BE2C (cell line): ENCODE measurements at places on chromosomes 11 and 22.

- no peak for DNase-seq
Measured at GRCh38 chr22:45772743-45773142, 101.1 kb downstream of the ATXN10 start.

DNA sequence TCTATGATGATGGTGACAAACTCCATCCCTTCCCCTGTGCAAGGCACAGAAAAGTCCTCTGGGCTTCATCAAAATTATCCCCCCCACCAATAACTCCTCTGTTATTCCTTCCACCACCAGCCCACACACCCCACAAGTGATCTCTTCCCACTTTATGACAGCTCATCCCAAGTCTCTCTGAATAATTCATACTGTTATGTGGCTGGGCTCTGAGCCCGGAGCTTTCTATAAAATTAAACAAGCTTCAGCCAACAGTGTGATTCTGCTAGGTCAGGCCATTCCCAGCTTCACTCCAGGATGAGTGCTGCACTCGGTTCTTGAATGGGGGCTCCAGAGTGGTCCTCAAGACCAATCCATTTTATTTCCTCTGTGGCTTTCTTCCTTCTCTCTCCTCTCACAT, 83.0 kb downstream of the INSC start:
- no peak for DNase-seq

DNA sequence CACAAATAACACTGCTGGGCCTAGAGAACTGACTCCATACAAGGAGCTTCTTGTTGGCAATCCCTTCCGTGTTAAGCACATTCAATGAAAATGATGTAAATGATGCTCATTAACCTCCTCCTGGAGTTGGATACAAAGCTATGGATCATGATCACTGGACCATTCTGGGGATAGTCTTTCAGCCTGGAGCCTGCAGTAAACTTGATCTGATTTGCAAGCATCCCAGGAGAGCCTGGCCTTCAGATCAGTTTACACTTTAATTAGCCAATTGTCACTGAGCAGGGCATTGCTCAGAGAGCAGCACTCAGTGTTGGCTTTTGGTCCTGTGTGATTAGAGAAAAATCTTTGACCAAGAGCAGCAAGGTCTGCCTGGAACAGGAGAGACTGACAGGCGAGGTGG, 45.6 kb downstream of the ARFGAP3 start:
- DNase-seq, result no peak

DNA sequence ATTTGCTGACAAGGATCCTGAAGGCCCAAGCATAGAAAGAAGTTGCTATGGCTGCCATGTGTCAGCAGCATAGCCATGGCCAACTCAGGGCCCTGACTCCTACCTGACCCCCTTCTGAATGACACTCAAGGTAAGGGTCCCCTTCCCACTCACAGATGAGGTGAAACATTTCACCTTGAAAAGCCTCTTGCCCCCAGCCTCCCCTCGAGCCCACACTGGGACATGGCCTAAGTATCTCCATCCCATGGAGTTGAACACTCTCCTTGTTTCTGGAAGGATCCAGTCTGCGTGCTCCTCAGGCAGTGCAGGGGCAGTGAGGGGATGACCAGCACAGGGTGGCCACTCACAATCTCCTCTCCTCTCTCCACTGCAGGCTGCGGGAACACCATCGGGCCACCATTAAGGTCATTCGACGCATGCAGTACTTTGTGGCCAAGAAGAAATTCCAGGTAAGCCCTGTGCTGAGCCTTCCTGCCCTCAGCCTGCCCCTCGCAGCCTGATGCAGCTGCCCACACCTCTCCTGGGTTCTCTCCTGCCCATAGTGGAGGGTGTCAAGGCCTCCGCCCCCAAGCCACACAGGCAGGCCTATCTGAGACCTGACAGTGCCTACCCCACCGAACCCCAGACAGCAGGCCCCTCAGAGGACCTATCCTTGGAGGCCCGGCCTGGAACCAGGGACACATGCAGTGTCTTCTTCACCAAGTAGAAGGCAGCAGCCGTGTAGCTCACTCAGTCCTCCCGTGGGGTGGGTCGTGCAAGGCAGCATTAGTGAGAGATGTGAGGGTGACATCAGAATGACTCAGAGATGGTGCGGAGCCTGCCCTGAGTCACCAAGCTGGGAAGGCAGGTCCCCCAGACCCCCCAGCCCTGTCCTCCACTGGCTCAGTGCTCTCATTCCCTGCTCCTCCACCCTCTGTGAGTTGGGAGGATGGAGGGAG, 68.9 kb upstream of the KCNQ1OT1 start:
- DNase-seq, result no peak

GRCh38 chr11:11407763-11408084, 54.7 kb upstream of the CSNK2A3 start:
- DNase-seq, result peak; percentile 45

DNA sequence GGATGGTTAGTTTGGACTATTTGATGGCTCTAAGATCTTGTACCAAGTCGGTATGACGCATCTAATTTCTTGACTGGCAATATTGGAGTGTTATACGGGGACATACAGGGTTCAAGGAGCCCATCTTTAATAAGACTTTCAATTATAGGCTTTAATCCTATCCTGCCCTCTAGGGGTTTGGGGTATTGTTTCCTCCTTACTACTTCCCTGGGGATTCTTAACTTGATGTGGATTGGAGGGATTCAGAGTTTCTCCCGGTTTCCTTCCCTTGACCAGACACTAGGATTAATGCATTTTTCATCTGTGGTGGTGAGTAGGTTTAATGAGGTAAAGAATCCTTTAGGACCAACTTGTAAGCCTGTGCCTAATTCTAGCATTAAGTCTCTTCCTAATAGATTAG, 18.8 kb downstream of the CYP2D6 start:
- no peak for DNase-seq

DNA sequence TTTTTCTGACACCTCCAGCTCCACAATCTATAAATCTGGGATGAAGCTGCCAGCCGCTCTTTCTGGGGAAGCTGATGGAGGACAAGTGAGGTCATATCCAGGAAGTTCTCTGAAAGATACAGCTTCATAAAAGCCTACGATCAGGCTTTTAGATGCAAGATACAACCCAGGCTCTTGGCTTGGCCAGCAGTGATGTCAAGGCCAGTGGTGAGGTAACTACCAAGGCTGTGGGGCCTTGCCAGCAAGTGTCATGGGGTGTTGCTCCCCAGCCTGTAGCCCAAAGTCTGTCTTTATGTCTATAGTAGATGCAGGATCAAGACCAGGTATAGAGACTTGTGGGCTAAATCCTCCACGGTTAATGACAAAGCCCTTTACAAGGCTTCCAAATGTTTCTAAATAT, 70.1 kb upstream of the TIMP3 start:
- no peak for DNase-seq

GRCh38 chr11:69304686-69305085, 10.7 kb downstream of the MYEOV start:
- DNase-seq, result no peak

DNA sequence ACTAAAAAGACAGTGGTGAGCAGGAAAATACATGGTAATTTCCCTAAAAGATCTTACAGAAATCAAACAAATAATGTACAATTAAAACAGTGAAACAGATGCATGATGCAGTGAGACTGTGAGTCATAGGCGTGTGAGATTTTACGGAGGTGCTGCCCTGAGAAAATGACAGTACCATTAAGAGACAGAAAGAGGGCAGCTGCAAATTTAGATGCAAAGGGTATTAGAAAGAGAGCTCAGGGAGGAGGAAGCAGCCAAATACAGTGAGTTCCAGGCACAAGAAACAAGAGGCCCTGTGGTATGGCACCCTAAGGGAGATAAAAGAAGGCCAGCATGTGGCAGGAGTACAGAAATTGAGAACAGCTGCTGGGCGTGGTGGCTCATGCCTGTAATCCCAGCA, 88.5 kb upstream of the FIBIN start:
- no peak for DNase-seq

DNA sequence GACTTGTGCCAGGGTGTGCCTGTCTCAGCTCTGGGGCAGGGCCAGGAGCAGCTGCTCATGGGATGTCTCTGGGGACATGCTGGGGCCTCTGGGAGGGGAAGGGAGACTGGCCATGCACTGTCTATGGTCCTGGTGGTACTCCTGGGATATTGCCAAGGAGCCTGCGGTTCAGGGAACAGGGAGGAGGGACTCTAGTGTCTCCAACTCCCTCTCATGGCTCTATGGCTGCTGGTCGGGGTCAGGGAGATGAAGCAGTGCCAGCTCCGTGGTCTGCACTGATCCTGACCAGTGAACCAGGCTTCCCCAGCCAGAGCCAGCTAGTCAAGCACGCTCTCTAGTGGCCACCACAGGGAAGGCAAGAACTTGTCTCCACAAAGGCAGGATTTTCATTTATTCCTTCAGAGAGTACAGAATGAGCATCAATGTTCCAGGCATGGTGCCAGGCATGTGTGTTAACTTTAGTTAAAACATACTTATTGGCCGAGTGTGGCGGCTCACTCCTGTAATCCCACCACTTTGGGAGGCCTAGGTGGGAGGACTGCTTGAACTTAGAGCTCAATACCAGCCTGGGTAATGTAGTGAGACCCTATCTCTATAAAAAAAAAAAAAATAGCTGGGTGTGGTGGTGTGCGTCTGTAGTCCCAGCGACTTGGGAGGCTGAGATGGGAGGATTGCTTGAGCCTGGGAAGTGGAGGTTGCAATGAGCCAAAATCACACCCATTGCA, 2.5 kb upstream of the BEST1 start:
- DNase-seq, result peak; percentile 86

DNA sequence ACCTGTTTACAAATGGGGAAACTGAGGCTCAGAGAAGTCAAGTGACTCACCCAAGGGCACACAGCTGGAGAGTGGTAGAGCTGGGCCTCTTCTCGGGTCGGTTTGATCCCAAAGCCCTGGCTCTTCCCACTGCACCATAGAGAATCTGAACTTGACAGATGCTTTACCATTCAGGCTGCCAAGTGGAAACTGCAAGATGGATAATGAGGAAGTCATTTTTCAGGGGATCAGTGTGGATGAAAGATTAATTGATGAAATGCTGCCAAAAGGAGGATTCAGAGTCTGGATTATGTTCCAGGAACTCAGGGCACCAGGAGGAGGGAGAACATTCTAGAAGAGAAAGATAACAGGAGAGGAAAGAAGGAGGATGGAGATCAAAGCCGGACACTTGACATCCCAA, 185.9 kb upstream of the ZBED5 start:
- no peak for DNase-seq

- peak; percentile 59 for DNase-seq
Measured at GRCh38 chr11:83157594-83158356, 844 bp downstream of the PCF11 start.

GRCh38 chr11:44138286-44138685, 42.8 kb downstream of the EXT2 start:
- no peak for DNase-seq

GRCh38 chr11:720017-720641, 14.1 kb downstream of the EPS8L2 start:
- DNase-seq, result no peak

GRCh38 chr11:71086687-71087258, 165.6 kb downstream of the SHANK2 start:
- DNase-seq, result peak; percentile 46

- DNase-seq, result peak; percentile 97
Measured at GRCh38 chr11:79393362-79394043, 47.3 kb downstream of the TENM4 start.

DNA sequence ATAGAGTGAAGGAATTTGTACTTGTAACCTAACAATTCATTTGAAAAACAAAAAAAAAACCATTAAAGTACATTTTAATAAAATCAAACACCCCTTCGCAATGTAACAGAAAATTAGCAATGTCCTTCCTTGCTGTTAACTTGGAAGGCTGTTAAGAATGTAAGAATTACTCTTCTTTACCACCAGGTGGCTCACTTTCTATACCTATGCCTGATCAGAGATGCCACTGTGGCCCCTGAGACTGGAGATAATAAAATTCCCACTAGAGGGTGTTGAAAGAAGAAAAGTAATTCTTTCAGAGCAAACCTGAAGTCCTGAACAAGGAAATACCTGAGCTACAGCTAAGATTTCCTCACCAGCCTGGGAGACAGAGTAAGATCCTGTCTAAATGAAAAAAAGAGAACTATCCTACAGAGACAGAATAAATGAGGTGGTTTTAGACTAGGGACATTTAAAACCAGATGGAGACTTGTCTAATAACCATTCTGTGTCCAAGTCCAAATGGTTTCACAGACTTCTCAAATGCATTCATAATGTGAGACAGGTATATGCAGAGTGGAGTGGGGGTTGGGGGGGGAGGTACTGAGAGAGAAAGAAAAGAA, 1089.3 kb downstream of the FAM181B start:
- DNase-seq, result peak; percentile 20

DNA sequence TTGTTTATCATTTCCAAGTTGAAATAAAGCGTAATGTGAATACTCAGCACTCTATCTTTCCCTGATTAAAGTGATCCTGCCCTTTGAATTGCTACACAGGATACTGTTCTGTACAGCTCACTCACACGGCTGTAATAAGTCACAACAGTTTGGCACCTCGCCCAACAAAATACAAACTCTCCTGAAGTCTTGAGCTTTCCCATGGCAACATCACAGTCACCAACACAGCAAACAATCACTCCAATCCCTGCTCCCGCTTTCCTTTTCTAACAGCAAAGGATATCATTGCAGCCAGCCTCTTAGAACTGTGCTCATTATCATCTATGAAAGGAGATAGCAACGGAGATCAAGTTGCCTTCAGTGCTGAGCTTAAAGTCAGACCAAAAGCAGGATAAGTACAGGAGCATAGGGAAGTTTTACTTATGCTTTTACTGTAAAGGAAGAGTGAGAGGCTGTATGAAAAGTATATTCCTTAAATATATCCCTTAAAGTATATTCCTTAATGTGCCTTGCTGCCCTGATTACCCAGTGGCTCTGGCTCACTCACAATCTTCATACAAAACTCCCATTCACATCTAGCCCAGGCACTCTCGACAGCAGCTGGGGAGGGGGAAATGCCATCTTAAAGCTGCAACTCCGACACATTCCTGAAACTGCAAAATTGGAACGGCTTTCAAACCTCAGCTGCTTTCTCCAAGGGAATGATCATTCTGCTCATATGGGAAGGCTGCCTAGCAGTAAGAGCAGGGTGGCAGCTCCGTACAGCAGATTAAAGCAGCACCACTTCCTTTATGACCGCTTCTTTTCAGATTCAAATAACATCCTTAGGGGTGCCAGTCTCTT, 35.8 kb downstream of the MAML2 start:
- DNase-seq, result peak; percentile 77

GRCh38 chr11:92707665-92708064, 261.8 kb upstream of the MTNR1B start:
- DNase-seq, result no peak

GRCh38 chr11:131533149-131533548, 162.7 kb downstream of the NTM start:
- DNase-seq, result no peak

DNA sequence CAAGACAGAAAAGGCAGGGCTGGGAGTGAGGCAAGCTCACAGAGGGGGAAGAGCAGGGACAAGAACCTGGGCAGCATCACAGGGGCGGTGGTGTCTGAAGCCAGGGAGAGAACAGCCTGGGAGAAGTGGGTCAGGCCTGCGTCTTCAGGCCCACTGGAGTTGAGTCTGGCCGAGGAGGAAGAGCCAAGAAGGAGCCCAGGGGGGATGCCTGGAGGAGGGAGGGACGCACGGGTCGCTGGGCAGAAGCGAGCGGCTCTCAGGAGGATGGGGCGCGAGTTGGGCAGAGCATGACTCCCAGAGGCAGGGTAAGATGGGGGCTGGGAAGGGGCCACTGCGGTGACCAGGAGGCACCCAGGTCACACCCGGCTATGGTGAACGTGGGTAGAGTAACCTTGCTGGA, 18.5 kb downstream of the LRFN4 start:
- DNase-seq, result no peak
